ENCODE measurements at places on chromosomes 11 and 22.
A peak's percentile ranks its signal among the peaks of the same experiment; 100 is the strongest.

DNA sequence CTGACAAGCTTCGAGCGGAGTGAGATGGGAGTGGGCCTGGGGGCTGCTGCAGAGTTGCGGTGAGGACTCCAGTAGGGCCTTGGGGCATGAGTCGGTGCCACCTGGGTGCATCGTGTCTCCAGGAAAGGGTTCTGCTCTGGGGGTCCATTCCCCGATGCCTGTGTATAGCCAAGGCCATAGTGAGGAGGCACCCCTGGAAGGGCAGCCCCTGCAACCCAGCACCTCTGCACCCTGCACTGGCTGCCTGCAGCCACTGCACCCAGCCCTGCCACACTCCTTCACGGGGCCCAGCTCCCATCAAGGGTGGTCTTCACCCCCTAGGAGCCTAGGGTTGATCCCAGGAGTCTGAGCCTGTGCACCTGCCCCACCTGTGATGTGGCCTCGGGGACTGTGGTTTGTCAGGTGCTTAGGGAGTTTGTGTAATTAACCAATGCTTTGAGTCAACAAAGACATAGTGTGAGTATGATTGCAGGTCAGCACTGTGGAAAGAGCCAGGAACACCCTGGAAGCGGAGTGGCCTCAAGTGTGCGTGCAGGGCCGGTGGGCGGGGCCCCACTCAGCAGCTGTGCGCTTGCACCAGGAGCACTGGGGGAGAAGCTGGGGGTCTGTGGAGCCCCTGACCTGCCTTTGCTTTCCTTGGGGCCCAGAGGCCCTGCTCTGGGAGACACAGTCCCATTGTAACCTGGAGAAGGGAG is 1299.3 kb downstream of the BRD1 start:
- DNase-seq: no peak

DNA sequence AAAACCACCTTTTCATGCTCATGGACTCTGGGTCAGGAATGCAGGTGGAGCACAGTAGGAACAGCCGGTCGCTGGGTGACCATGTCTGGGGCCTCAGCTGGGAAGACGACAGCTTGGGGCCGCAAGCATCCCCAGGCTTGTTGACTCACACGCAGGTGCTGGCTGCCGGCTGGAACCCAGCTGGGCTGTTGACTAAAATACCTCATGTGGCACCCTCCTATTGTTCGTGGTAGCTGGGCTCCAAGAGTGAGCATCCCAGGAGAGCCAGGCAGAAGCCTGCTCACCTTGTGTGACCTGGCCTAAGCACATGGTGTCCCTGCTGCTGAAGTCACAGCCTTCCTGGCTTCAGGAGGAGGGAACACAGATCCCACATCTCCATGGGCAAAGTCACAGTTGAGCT is 9.4 kb downstream of the DPP3 start:
- no peak for DNase-seq

DNA sequence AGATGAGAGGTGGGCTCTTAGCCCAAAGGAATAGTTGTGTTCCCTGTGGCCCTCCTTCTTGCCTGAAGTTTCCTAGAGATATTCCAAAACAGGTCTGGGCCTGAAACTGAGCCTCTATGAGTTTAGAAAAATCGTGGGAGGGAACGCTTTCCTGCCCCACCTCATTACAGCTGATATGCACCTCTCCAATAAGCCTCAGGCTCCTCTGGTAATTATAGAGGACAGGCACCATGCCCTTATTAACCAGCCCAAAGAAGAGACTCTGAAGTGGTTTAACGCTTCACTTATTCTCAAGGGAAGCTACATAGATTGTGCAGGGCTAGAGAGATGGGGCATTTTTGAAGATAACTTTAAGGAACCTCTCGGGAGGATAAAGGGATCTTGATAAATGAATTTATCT is 3.4 kb upstream of the MPZL2 start:
- DNase-seq: no peak

DNA sequence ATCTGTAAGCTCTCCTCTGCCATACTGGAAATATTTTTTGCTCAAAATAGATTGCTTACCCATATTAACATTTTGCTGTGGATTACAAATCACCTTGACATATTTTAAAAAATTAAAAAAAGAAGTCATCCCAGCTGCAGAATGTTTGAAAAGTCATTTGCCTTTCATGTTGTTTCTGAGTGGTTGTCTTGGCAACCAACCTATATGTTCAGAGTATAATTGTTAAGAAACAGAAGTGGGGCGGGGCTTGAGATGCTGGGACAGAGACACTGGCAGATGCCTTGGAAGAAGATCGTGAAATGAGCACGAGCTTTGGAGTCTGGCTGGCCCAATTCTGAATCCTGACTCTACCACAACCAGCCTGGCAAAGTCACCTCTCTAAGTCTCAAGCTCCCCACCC is 348.2 kb downstream of the LARGE1 start:
- DNase-seq: no peak

DNA sequence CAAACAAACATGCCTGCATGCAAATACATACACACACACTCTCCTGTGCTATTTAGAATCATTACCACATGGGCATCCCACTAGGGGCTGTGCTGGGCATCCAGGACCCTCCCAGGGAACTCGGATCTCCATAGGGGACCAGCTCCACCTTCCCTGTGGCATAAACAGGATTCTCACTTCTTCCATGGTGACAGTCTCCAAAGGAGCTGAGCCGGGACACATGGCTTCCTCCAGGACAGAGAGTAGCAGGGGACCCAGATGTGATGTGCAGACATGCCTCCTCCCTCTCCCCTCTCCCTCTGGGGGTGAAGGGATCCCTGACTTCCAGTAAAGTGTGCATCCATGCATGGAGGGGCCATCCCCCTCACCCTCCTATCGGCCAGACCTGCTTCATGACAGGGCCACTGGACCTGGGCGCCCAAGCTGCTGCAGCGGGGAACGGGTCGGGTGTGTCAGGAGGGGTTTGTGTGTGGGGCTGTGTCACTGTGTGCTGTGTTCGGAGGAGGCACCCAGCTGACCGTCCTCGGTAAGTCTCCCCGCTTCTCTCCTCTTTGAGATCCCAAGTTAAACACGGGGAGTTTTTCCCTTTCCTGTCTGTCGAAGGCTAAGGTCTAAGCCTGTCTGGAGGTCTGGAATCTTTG is 33.4 kb downstream of the IGLL5 start:
- peak; percentile 63 for DNase-seq

GRCh38 chr11:41222236-41222635 is 237.2 kb downstream of the LRRC4C start:
- no peak for DNase-seq

- no peak for DNase-seq
Observed at GRCh38 chr22:42074132-42074811, at the start of gene PHETA2. TSS of gene PHETA2 (plus strand) at chr22:42074248. CDS start at chr22:42077294, 3,046 bp downstream.

GRCh38 chr11:106177311-106177710 is 99.8 kb downstream of the AASDHPPT start:
- DNase-seq: no peak

DNA sequence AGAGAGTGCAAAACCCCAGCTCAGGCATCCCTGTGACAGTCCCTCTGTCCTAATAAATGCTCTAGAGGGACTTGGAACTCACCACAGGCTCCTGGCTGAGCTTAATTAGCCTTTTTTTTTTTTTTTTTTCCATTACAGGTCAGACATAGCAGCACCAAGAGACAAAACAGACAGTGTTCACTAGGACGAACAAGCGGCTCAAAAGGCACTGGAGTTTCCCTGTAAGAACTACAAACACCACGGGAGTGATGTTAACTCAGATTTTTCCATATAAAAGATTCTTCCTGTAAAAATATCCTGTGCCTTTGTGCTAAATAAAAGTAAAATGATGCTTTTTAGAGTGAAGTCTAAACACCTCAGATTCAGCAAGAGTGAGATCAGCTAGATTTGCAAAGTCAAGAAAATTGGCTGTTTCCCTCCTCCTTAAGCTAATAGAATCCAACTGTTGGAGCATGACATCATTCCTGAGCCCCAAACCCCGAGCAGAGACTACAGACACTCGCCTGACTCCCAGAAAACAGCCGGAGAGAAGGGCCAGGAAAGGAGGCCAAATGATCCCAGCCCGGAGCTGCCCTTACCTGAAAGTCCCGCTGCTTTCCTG is 101.0 kb upstream of the AKIP1 start:
- no peak for DNase-seq

DNA sequence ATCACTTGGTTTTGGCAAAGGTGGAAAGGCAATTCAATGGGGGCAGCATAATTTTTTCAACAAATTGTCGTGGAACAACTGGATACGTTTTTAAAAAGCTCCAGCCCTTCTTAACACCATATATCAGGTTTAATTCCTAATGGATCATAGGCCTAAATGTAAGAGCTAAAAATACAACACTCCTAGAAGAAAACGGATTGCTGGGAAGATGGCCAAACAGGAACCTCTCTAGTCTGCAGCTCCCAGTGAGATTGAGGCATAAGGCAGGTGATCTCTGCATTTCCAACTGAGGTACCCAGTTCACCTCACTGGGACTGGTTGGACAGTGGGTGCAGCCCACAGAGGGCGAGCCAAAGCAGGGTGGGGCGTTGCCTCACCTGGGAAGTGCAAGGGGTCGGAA is 32.4 kb upstream of the SCGB1D1 start:
- DNase-seq: no peak

DNA sequence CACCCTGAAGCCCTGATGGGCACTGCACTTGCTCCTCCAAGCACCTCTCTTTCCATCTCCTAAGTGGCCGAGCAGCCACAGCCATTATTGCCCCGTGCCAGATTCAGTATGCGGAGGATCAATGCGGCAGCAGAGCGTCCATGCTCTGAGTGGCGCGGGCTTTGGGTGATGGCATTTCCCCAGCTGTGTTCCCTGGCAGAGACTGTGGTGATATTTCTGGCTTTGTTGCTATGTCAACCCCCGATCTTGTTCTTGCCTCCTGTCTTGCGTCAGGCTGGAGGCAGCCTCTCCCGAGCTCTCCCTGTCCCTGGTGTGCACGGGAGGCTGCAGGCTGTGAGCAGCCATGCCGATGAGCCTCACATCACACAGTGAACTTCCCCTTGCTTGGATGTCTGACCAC is 1018.6 kb downstream of the TBC1D22A start:
- no peak for DNase-seq

GRCh38 chr22:20738394-20739089 is 35.4 kb upstream of the SERPIND1 start:
- DNase-seq: no peak

- DNase-seq: peak; percentile 69
Observed at GRCh38 chr11:11036848-11037732, 179.2 kb upstream of the ZBED5 start.

- no peak for DNase-seq
Observed at GRCh38 chr11:124807201-124807600, 7.0 kb upstream of the MSANTD2 start.

DNA sequence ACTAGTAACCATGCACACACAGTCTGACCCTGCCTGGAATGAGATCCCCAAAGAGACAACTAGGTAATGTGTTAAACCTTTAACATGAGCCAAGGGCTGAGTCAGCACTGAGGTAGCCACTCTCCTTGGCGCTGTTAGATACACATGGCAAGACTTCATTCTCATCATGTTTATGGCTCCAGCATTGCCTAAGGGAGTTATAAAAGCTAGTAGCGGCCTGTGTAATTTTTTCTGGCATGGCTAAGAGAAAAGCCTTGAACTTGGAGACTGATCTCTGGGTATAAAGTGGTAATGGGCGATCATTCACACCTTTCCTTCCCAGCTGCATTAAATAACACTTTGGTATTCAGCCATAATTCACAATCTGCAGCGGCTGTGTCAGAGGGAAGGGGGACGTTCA is 779.7 kb upstream of the LRRC4C start:
- DNase-seq: no peak

GRCh38 chr22:37309211-37310074 is 27.1 kb downstream of the CYTH4 start:
- peak; percentile 33 for DNase-seq

DNA sequence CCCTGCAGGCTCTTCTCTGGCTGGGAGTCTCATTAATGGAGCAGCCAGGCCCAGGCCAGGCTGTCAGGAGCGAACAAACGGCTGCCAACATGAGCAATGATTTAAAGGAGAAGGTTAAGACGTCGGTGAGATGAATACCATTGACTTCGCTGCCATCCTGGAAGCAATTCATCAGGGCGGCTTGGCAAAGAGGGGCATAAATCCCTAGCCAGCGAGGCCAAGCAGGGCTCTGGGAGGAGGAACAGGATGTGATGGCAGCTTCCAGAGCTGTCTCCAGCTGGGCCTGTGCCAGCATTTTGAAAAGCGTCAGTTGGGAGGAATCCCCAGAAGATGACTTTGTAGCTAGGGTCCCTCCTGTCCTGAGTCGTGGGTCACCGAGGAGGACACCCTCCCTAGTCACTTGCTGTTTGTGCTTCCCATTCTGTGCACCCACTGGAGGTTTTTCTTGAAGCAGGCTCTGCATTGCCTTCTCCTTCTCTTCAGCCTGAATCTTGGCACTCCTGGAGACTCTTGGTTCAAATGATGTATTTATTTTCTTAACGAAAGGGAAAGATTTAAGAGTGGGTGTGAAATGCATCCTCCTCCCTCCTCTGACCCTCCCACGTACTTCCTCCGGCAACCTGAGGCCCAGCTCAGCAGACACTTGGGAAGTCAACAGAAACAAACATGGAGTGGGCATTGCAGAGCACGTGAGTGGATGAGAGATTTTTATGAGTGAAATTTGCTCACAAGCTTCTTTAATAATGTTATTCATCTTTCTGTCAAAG is 476.3 kb upstream of the CADM1 start:
- no peak for DNase-seq

GRCh38 chr11:71221821-71222220 is 30.6 kb downstream of the SHANK2 start:
- no peak for DNase-seq

- no peak for DNase-seq
Observed at GRCh38 chr22:43476751-43477725, 65.2 kb downstream of the MPPED1 start.

GRCh38 chr11:102438311-102439062 is 14.1 kb downstream of the TMEM123 start:
- DNase-seq: peak; percentile 21

GRCh38 chr11:102497061-102497460 is 33.5 kb downstream of the MMP7 start:
- no peak for DNase-seq

- DNase-seq: no peak
Observed at GRCh38 chr11:96036863-96037262, 113.0 kb upstream of the MTMR2 start.

GRCh38 chr11:32334822-32335221 is 100.5 kb downstream of the WT1 start:
- peak; percentile 60 for DNase-seq

- peak; percentile 64 for DNase-seq
Observed at GRCh38 chr11:65301491-65302329, 13.0 kb upstream of the CDC42EP2 start.

DNA sequence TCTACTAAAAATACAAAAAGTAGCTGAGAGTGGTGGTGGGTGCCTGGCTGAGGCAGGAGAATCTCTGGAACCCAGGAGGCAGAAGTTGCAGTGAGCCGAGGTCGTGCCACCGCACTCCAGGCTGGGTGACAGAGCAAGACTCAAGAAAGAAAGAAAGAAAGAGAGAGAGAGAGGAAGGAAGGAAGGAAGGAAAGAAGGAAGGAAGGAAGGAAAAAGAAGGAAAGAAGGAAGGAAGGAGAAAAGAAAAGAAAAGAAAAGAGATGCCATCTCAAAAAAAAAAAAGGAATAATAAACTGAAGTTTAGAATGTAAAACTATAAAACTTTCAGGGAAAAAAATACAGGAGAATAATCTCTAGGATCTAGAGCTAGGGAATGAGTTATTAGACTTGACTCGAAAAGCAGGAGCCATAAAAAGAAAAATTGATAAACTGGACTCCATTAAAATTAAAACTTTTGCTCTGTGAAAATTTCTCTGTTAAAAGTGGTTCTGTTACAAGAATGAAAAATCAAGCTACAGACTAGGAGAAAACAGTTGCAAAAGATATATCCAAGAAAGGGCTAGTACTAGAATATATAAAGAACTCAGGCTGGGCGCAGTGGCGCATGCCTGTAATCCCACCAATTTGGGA is 13.4 kb upstream of the SEPTIN5 start:
- no peak for DNase-seq

GRCh38 chr11:8867035-8867434 is 44.0 kb upstream of the AKIP1 start:
- DNase-seq: no peak

- DNase-seq: no peak
Observed at GRCh38 chr11:111954154-111954553, 17.0 kb downstream of the DIXDC1 start.
